ENCODE measurements at places on chromosomes 3 and 15.

GRCh38 chr15:62223020-62223419 is 57.9 kb upstream of the C2CD4B start:
- no peak for DNase-seq

DNA sequence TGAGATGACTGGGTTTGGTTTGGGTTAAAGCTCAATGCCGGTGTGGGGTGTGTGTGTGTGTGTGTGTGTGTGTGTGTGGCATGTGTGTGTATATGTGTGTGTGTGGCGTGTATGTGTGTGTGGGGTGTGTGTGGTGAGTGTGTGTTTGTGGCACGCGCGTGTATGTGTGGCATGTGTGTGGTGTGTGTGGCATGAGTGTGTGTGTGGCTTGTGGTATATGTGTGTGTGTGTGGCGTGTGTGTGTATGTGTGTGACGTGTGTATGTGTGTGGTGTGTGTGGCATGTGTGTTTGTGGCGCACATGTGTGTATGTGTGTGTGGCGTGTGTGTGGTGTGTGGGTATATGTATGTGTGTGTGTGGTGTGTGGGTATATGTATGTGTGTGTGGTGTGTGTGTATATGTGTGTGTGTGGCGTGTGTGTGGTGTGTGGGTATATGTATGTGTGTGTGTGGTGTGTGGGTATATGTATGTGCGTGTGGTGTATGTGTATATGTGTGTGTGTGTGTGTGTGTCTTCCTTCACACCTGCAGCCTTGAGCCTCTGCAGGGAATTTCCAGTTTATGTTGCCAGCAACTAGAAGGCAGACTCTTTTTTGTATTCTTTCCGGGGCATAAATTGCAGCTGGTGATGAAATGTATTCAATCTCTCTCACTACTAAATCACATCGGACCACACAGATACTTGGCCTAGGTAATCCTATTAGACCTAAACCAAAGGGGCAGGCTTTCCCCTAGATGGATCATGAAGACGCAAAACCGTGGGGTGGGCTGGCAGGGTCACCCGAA is 34.8 kb downstream of the CHRD start:
- no peak for DNase-seq

DNA sequence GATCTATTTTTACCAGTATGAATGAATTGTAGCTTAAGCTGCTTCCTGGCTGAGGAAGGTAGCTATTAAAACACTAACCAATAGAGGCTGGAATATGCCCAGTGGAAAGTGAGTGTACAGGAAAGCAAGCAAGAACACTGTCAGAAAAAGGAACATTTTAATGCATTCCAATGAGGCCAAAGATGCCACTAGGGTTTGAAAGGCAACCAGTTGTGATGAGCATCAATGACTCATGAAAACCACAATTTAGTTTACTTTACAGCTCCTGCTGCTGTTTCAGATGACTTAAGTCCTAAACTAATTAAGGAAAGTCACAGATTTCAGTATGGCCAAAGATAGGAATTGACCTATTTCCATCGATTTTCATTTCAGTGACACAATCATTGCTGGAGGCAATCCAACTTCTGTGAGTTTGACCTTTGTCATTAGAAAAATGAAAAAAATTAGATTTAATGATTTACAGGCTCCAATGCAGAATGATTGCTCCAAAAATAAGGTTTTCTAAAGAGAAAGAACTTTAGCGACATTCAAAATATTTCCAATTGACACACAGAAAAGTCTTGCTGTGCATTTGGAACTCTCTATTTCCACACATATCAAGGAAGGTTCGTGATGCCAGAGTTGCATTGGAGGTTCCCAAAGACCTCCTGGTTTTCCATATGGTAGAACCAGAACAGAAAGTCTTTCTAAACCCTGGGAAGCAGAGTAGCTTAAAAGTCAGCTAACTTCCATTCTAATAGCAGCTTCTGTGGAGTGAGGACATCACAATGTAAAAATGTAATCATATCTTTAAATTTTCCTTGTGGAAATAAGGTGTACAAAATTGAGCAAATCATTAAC is 103.0 kb downstream of the SUCNR1 start:
- peak; percentile 23 for DNase-seq

DNA sequence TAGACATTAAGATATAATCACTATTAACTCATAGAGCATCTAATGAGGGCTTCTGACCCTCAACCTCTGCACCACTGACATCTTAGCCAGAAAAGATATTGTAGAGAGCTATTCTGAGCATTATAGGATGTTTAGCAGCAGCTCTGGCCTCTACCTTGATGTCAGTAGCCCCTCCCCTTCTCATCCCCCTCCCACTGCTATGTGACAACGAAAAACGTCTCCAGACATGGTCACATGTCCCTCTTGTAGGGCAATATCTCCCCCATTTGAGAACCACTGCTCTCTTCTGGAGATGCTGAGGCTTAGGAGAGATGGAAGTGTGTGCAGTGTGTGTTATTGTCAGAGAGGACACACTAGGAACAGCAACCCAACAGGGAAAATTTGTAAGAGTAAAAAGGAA is 242.3 kb downstream of the FEZF2 start:
- DNase-seq, result no peak

GRCh38 chr3:81339040-81339845 is 422.2 kb downstream of the GBE1 start:
- no peak for DNase-seq

DNA sequence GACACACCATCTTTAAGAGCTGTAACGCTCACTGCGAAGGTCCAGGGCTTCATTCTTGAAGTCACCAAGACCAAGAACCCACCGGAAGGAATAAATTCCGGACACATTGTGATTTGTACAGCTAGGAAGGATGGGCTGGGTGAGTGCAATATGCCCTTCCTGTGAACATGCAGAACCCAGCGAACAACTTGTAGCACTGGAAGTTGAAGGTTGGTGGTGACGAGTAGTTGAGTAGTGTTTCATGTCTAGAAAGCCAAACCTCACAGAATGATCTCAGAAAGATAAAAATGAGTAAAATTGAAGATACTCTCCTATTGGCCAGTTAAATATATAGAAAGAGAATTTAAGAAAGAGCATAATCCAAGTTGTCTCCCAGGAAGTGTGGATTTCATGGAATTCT is 462.2 kb upstream of the CFAP20DC start:
- DNase-seq, result no peak
